Mucosa of gallbladder (tissue), 1 donor: ENCODE measurements at places on chromosomes 3 and 15.
A peak's percentile ranks its signal among the peaks of the same experiment; 100 is the strongest.

DNA sequence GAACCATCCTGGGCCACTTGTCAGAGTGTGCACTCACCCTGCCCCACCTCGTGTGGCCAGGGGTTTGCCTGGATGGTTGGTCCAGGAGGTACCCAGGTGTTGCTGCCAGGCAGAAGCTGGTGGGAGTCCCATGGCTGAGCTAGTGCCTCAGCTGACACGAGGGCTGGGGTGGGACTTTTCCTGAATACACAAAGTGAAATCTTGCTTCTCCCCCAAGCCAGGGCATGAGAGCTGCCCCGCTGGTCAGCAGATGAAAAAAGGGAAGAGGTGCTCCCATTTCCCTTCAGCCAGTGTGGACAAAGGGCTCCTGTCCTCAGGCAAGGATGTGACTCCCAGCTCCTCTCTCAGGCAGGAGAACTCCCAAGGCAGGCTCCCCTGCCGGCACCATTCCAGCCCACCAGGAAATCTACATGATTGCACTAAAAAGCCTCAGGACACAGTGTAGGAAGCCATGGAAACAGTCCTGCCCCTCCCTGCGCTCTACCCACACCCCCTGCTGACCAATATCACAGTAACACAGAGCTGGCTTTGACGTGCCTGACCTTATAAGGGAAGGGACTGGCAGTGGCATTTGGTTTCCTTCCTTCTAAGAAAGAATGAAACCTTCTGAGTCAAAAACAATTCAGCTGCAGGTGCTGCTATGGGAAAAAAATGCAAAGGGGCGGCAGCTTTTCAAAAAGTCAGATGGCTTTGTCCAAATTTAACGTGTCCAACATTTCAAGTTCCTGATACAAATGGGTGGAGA is 33.9 kb downstream of the MYO5C start:
- peak; percentile 69 for DNase-seq

DNA sequence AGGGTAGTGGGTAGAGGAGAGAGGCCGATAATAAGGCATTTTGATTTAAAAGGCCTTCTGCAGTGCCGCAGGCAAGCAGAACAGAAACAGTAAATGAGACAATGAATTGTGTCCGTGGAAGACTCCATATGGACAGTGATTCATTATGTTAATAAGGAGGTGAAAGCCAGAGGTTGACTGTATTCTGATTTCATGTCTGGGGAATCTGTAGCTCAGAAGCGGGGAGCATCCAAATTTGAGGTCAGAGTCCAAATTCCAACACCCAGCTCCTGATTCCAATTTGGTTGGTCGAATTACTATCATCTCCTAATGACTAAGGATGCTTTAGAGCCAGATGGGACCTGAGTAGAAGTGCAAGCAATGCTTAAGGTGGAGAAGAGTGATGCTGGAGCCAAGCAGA is 1.0 kb upstream of the TBC1D21 start:
- no peak for DNase-seq

DNA sequence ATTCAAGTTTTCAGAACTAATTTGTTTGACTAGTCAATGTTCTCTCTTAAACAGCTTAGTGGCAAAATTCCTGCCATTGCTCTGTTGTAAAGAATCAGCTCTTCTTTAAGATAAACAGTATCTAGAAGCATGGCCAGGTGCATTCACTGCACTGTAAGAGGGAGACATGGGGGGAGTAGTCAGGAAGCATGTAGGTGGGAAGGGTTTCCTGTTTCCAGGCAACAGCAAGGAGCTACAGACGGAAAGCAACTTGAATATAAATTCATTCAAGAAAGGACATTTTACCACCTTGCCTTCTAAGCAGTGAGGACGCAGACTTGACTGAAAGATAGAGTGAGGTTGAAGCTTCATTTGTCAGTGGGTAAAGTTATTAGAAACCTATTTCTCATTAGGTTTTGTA is 55.3 kb downstream of the BBX start:
- no peak for DNase-seq

- no peak for DNase-seq
Observed at GRCh38 chr3:127566833-127567232, 23.7 kb downstream of the TPRA1 start.

DNA sequence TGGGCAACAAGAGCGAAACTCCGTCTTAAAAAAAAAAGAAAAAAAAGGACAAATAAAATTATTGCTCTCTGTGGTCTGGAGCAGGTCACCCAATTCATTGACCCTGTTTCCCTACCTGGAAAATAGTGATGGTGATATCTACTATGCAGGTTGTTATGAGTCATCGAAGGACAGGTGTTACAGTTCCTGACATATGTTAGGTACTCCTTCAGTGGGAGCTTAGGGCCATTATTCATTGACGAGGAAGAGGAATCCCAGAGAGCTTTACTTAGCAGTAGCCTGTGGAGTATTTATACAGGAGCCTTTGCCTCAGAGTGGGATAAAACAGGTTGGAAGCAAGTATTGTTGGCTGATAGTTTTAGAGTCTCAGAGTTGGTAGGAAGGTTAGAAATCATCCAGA is 74.5 kb downstream of the SLC7A14 start:
- DNase-seq, result no peak

DNA sequence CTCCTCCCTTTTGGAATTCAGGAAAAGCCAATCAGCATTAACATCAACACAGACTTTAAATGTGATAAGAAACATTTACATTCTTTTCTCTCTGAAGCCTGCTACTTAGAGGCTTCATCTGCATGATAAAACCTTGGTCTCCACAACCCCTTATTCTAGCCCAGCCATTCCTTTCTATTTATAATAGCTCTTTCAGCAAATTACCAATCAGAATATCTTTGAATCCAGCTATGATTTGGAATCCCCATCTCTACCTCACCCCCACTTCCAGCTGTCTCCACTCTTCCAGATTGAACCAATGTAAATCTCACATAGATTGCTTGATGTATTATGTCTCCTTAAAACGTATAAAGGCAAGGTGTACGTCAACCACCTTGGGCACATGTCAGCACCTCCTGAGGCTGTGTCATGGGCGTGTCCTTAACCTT is 139.7 kb downstream of the TUSC7 start:
- DNase-seq, result no peak

- no peak for DNase-seq
Observed at GRCh38 chr3:123334056-123334455, 114.8 kb downstream of the ADCY5 start.

DNA sequence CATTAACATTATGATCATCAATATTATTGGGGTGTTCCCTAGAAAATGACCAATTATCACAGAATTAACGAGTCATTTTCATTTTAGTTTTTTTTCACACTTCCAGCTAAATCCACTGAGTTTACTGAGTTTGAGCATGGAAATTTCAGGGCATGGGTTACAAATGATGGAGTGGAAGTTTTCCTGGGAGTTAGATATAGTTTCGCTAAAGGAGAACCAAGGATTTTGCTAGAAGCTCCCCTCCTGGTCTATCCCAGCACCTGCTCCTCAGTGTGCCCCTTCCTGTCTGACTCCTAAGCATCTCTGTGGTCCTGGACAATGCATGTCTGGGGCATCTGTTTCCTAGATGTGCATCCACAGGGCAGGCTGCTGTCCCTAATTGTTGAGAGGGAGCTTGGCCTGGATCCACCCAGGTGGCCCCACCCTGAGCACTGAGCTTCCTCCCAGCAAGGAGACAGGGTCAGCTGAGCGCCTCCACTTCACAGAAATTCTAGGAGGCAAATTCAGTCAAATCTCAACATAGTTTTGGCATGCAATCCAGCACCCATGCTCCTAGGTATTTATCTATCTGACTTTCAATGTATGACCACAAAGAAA is 102.3 kb upstream of the GOLGA6L6 start:
- no peak for DNase-seq

GRCh38 chr3:95265129-95265528 is 1202.3 kb downstream of the NSUN3 start:
- no peak for DNase-seq

DNA sequence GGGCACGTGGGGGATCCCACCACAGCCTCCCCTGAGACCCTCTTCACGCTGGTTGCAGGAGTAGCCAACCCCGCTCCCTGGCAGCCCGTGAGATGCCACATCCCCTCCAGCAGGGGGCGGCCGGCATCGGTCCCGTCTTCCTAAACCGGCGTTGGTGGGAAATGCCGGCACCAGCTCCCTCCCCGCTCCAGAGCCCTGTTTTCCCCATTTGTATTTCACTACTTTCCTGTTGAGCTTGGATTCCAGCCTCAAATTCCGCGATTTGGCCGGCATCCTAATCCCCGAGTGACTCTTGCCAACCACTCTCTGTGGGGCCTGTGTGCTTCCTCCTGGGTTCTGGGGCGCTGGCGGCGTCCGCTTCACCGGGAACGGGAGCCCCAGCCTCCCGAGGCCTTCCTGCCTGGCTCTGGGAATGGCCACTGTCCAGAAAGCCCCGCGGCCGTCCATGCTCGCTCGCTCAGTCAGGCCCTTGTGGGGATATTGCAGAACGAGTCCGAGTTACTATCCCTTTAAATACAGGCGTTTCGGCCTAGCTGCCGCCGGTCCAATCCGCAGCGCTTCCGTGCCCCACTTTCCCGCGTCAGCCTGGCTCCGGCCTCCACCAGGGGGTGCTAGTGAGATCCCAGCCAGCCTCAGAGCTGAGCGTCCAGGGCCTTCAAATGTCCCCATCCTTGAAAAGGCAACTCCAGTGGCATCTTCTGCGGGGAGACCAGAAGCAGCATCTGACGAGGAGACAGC is 8.1 kb upstream of the ADAMTS17 start:
- peak; percentile 96 for DNase-seq

DNA sequence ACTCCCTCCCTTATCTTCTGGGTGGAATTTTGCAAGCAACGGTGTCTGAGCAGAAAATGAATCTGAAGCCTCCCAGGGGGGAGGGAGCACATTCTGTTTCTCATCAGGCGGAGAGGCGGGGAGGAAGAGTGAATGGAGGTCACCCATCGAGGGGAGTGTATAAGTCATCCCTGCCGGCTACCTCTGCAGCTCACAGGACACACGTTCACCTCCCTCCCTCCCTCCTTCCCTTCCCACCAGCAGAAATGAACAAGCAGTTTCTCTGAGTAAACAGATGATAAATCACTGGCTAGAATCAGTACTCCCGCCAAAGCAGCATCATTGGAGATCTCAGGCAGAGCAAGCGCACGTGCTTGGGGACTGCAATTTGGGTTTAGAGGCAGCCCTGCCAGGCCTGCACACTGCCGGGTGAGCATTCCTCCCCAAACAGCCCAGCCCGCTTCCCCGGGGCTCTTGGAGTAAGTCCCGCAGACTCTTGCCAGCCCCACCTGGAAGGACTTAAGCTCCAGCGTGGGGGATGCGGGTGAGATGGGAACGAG is 38.3 kb downstream of the CPN2 start:
- peak; percentile 62 for DNase-seq

- no peak for DNase-seq
Observed at GRCh38 chr15:29736744-29737020, 85.6 kb downstream of the TJP1 start.

DNA sequence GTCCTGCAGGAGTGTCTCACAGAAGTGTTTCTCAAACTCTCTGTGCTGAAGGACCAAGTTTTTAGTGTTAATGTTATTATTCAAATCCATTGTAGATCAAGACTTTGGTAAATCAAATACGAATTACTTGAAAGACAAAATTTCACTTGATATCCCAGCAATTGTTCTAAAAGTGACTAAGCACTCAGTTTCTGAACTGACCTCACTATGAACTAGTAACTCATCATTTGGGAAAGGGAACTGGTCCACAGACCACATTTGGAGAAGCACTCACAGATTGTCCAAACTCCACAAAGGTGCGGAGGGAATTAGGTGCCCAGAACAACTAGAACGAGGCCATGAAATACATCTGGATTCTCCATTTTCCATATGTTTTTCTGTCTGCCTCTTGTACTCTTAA is 25.6 kb downstream of the FAM43A start:
- no peak for DNase-seq

GRCh38 chr3:42839616-42840015 is 30.4 kb downstream of the ACKR2 start:
- peak; percentile 45 for DNase-seq

DNA sequence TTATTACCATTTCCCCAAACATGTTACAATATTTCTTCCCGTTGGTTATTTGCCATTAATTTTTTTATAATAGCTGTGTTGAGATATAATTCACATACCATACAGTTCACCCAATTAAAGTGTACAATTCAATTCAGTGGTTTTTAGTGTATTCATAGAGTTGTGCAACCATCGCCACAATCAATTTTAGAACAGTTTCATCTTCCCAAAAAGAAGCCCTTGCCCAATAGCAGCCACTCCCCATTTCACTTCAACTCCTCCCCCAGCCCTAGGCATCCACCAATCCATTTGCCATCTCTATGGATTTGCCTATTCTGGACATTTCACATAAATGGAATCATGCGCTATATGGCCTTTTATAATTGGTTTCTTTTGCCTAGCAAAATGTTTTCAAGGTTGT is 225.1 kb downstream of the EPHB1 start:
- no peak for DNase-seq

GRCh38 chr3:106485217-106485616 is 616.4 kb upstream of the CBLB start:
- DNase-seq, result no peak

DNA sequence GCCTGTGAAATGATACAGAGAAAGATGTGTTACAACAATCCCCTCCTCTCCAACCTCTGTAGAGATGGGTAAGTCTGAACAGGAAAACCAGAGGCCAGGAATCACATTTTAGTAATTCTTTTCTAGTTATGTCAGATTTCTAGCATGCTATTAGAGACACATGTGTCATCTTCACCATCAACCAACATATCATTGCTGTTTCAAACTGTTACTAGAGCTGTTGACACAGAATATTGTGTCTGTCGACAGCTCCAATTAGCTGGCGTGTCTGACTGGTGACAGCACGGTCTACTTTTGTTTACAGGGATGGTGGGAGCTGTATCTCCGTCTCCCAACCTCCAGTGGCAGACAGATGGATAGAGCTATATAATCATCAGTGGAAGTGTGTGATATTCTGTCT is 393.2 kb downstream of the SOX2 start:
- DNase-seq, result no peak

DNA sequence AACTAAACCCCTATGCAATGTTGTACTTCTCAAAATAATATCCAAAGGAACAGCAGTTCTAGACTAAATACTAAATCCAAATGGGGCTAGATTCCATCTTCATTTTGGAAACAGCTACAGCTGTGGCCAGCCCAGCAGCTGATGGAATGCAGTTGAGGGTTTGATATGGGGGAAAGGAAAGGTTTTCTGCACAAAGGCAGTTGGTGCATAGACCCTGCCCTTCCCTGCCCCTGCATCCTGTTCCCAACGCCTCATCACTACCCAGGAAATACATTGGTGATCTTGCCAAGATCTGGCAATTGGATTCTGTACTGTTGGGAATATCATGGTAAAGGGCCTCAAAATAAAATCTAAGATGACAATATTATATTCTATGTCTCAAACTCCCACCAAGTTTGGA is 43.9 kb downstream of the DTWD1 start:
- no peak for DNase-seq

DNA sequence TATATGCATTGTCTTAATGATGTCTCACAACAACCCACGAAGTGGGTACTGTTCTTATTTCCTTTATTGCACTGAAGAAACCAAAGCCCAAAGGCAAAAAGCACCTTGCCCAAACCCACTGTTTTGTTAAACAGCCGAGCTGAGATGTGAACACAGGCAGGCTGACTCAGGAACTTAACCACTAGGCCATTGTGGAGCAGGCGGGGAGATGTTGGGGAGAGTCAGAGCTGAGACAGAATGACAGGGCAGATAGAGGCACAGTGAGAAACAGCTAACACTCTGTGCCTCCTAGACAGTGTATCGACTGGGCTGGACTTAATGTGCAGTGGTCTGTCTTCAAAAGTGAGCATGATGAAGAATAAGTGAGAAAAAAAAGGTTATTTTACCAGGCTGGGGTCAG is 56.5 kb downstream of the RPLP1 start:
- DNase-seq, result no peak
